Activated T-helper 1 cell treated with anti-CD3 and anti-CD28 coated beads, Interleukin-12 subunit alpha, Interleukin-12 subunit beta, Interleukin-2, Interleukin-4 antibody, amounts not matched to agents 30 ng/mL and 10 ng/mL and 1 ng/mL, durations not matched to agents 14 hours and 24 hours and 36 hours (primary cell): ENCODE measurements at places on chromosomes 5 and 9.

GRCh38 chr5:100161868-100162267, 373.3 kb upstream of the FAM174A start:
- no peak for DNase-seq

DNA sequence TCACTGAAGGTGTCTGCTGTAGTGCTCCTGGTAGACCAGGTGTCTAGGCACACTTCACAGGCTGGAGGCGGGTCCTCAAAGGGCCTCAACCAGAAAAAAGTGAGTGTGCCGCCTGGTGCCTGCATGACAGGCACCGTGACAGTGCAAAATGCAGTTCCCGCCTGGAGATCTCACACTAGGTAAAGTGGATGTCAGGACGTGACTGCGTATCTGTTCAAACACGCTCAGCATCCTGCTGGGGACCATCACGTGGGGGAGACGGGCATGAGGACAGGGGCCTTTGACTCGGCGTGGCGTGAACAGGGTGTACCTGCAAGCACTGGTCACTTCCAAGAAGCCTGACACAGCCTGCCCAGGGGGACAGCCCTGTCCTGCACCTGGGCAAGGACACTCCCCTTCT, 32.3 kb upstream of the NTNG2 start:
- no peak for DNase-seq

DNA sequence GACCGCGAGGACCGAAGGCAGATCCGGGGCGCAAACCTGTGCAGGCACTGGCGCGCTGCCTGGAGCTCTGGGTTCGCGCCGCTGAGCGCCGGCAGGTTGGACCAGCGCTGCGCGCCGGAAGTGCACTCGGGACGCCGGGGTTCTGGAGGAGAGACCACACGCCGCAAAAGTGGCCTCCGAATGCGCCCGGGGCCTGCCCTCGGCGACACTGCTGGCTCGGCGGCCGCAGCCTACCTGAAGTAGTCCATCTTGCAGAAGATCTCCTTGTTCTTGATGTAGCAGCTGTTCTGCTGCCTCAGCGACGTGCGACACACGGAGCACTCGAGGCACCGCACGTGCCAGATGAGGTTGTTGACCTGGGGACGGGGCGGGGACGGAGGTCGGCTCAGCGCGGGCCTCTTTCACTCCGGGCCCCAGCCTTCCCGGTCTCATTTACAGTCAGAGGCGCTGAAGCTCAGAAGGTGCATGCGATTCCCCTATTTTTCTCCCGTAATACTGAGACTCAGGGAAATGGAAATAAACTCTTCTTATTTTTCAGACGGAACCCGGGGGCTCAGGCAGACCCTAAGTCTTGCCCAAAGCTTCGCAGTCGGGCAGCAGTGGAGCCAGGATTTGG, 2.5 kb downstream of the LHX6 start:
- no peak for DNase-seq

GRCh38 chr5:147160902-147161700, 73.7 kb upstream of the STK32A start:
- DNase-seq, result no peak

DNA sequence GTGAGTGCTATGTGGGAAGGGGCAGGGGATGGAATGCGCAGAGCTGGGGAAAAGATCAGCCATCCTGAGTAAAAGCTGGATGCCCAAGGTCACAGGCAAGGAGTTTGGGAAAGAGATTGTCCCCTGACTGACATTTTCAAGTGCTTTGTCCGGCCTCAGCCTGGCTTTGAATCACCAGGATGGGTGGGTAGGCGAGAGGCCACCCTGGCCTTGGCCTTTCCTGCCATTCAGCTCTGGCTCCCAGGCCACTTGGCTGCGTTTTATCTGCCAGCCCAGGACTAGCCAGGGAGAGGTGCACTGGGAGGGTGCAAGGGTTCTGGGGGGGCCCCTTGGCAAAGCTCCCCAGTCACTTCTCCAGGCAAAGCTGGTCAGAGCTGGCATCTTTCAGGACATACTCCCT, 37.4 kb upstream of the SYNPO start:
- DNase-seq, result no peak

- DNase-seq, result no peak
Measured at GRCh38 chr9:129511285-129511900, 109.5 kb downstream of the C9orf50 start.

DNA sequence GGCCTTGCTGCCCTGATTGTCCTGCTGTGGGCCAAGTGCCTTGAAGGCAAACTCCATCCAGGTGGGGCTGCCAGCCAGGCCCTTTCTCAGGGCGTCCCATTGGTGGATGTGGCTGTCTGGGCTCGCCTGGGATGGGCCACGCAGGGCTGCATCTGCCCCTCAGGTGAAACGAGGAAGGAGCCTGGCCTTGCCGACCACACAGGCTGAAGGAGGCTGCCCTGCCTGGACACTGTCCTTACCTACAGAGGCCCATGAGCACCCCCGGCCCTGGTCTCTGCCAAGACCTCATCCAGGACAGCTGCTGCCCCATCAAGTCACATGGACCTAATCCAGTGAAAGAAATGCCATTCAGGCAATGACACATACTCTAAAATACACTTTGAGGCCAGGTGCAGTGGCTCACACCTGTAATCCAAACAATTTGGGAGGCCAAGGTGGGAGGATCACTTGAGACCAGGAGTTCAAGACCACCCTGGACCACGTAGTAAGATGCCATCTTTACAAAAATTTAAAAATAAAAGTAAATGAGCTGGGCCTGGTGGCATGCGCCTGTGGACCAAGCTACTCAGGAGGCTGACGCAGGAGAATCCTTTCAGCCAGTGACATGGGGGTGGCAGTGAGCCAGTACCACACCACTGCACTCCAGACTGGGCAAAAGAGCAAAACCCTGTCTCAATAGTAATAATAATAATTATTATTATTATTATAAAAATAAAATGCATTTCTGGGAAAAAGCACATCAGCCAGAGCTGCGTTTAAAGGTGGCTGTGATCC, 33.9 kb downstream of the PNPLA7 start:
- no peak for DNase-seq

- DNase-seq, result no peak
Measured at GRCh38 chr5:86878250-86878649, 260.5 kb downstream of the COX7C start.
